ENCODE measurements at places on chromosomes 13 and 19.

DNA sequence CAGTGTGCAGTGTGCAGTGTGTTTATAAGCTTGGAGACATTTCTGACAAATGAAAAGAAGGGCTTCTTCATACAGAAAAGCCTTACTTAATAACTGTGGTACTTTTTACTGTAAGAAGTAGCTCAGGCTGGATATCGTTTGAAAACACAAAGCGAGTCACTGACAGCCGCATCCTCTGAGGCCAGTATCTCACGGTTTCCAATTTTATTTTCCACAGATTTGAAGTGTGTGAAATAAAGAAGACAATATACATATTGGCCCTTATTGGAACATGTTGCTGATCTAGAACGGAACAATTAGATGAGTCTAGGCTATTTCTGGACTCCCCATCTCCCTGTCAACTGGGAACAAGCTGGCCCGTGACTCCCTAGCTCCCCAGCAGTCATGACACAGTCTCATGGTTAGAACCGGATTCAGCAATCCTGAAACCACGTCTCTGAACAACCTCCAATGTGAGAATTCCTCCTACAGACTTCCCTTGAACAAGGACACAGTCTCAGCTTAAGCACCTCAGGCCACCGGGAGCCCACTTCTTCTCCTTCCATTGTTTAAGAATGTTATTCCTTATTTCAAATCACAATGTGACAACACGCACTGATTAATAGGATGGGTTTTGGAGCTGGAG, 484.5 kb downstream of the COG6 start:
- DNase-seq = no peak

DNA sequence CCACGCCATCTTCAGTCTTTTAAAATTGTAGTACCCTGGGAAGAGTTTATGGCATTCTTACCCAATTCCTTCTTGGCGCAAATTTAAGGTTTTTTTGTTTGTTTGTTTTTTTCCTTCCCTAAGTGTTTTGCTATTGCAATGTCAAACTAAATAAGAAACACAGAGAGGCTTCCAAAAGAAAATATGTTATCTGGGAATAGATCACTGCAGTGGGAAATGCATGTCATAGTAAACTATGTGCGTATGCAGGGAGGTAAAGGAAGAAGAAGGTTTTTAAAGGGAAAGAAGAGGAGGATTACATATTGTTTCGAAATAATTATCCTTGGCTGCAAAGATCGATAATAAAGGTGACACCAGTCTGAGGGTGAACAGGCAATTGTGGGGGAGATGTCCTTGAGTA, 13.2 kb downstream of the CLEC11A start:
- DNase-seq = no peak

- DNase-seq = no peak
Observed at GRCh38 chr19:39924389-39924788, 10.0 kb downstream of the FCGBP start.

DNA sequence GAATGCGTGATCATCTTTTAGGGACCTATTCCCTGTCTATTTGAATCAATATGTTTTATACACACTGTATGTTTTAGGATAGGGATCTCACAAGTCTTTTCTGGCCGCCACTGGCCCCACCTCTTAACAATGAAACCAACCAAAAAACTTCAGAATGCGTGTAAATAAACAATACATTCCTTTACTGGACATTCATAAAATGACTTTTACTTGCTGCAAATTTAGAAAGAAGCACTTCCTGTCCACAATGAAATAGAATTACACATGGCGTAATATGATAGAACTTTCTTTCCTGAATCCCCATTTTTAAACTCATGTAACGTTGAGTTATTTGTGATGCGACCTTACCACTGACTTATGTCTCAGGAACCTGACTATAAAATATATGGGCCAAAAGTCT, 233.6 kb downstream of the SLITRK6 start:
- DNase-seq = no peak

- DNase-seq = no peak
Observed at GRCh38 chr19:11070123-11070522, 19.1 kb upstream of the LDLR start.

DNA sequence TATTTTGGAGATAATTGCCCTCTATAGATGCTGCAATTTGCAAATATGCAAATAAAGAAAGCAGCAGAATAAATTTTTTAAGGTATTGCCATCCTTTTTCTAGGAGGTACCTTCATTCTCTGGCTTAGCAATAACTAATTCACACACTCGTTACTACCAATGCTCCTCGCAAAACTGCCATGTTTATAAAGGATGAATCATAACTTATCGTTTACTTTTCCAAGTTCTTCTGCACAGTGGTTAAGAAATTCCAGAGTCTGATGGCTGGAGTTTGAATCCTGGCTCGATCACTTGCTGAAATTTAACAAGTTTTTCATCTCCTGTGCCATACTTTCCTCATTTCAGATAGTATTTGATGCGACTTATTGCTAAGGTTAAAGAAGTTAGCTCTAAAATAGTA, 708.6 kb upstream of the KLHL1 start:
- DNase-seq = no peak

DNA sequence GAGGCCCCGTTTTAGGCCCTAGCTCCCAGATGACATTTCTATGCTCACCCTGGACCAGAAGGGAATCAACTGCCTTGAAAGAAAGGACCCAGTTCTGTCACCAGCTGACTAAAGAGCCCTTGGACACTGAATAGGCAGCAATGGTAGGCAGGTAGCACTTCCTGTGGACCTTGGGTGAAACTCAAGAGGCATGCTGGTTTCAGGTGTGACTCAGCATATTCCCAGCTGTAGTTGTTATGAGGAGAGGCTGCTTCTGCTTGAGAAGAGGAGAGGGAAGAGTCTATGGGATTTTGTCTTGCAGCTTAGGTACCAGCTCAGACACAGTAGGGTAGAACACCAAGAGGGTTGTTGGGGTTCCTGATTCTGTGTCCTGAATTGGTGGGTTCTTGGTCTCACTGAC, 37.9 kb upstream of the HTR2A start:
- no peak for DNase-seq

Measured in Calu3 (cell line).